ENCODE measurements at places on chromosomes 3 and 15.

DNA sequence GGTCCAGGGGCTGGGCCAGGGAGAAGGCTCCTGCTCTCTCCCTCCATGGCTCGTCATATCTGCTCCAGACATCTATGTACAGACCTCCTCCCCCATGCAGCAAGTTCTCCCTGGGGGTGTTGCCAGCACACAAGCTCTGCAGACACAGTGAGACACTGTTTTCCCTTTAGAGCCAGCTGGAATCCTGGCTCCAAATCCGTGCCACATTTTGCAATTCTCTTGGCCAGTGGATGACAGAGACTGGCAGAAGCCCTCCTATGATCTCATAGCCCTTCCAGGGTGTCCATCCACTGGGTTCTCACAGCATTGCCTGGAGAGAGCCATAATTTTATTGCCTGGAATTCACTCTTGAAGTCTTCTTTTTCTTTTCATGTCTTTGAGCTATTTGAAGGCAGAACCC lies 203.9 kb downstream of the TLE3 start:
- peak; percentile 87 for DNase-seq

GRCh38 chr3:177554895-177555759 lies 357.8 kb upstream of the TBL1XR1 start:
- DNase-seq, result peak; percentile 51

- no peak for DNase-seq
These were observed 7.4 kb downstream of the TMIE start for GRCh38 chr3:46708401-46709156.

- no peak for DNase-seq
These were observed 47.7 kb downstream of the SUMF1 start for GRCh38 chr3:4419386-4419785.

- DNase-seq, result peak; percentile 61
These were observed 151.8 kb upstream of the DPH6 start for GRCh38 chr15:35697549-35698299.
